ENCODE measurements at places on chromosomes 3 and 15. TPM values are rescaled to one million over a fixed set of nuclear protein-coding genes. Genes with fewer than 3 reads are reported as not detected.

GRCh38 chr15:38054488-38054887, 120.0 kb downstream of the TMCO5A start:
- no peak for DNase-seq

DNA sequence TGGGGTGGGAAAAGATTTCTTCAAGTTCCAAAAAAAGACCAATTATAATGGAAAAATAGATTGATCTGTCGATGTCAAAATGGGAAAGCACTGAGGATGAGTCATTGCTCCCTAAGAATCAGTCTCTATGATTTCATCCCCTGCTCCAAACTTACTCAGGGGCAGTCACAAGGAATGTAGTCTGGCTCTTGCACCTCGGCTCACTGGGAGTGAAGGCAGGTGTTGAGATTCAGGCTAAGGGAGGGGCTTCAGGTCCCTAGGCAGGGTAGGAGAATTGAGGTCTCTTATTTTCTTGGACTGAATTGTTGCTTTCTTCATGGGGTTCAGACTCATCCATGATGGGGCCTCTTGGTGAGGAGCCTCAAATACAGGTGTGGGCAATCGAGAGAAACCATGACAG, 14.2 kb downstream of the ESYT3 start:
- DNase-seq, result no peak

DNA sequence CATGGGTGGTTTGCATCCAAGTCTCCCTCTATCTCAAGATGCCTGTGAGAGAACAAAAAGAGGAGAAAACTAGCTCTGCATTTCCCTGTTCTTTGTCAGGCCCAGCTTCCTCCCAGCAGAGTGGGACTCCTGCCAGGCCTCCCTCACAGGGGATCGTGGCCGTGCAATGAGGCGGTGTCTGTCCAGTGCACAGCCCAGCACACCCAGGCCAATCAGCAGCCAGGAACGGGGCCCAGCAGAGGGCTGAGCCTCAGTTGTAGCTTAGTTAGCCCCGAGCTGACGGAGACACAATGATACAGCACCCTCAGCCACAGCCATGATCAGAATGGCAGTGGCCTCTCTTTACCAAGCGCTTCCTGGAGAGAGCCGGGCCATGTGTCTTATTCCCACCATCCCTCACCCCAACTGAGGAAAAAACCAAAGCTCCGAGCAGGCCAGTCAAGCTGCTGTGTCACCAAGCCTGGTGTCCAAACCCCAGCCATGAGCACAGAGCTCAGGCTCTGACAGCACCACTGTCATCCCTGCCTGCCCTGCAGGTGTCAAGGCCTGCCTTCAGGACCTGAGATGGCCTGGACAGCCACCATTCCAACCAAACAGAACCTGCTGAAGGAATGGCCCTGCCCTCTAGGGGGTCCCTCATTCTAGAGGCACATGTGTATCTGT, 71.1 kb downstream of the DNAJB8 start:
- peak; percentile 82 for DNase-seq

- no peak for DNase-seq
Observed at GRCh38 chr3:101722394-101723173, 1.8 kb upstream of the CEP97 start.

DNA sequence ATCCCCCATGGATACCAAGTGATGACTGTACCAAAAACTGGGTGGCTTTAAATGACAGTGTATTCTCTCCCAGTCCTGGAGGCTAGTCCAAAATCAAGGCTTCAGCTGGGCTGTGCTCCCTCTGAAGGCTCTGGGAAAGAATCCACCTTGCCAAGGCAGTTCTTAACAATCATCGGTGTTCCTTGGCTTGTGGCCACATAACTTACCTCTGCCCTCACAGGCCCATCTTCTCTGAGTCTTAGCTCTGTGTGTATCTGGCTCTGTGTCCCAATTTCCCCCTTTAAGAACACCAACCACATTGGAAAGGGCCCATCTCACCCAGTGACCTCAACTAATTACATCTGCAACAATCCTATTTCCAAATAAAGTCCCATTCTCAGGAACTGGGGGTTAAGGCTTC, 503.0 kb upstream of the PROK2 start:
- DNase-seq, result no peak

GRCh38 chr3:196220991-196221390, 4.7 kb downstream of the SLC51A start:
- no peak for DNase-seq

DNA sequence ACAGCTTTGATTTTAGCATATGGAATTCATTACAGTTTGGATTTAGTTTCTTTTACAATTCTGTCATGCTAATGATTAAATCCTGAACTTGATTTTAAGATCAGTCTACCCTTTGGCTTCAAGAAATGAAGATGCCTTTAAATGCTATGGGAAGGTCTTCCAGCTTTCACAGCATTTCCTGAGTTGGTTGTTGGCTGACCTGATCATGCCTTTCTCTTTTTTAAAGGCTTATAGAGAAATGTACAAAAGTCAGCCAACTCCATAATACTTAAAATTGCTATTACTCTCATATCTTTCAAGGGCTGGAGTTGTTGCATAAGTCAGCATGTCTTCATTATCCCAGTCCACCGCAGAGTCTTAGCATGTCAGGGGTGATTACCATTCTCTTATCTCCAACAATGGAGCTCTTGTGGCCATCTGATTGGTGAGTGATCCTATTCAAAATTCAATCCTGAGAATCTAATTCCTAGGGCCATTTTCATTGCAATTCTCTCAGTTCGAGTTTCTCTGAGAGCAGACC, 123.8 kb downstream of the GMNC start:
- DNase-seq, result no peak

GRCh38 chr15:99582508-99582960, 16.8 kb downstream of the MEF2A start:
- no peak for DNase-seq

DNA sequence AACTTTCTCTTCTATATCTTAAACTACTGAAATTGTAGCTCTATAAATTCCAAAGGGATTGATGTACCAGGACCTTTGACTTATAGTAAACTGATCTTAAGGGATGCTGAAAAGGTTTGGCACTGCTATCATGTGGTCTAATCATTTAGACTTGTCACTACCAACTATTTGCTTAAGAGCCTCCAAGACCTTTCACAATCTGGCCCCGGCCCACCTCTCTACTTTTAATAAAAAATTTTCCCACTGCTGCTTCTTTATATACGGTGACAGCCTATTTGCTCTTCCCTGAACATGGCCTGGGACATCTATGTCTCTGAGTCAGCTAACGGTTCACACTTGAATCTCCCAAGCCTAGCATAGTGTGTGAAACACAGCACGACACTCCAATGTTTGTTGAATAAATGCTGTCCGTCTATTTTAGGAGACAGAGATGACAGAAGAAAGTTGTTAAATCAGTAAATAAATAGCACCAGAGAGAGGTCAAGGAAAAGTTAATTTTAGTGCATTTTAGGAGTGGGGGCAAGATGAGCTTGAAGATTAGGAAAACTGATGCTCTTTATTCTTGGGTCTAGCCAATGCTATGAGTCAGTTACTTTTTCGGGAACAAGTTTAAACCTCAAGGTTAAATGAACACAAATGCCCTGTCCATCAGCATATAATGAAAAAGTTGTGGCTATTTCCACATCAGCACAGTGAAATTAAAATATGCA, 212.9 kb downstream of the TIGIT start:
- DNase-seq, result no peak

The AGTR1 gene
- total RNA-seq, result 5.3 TPM

DNA sequence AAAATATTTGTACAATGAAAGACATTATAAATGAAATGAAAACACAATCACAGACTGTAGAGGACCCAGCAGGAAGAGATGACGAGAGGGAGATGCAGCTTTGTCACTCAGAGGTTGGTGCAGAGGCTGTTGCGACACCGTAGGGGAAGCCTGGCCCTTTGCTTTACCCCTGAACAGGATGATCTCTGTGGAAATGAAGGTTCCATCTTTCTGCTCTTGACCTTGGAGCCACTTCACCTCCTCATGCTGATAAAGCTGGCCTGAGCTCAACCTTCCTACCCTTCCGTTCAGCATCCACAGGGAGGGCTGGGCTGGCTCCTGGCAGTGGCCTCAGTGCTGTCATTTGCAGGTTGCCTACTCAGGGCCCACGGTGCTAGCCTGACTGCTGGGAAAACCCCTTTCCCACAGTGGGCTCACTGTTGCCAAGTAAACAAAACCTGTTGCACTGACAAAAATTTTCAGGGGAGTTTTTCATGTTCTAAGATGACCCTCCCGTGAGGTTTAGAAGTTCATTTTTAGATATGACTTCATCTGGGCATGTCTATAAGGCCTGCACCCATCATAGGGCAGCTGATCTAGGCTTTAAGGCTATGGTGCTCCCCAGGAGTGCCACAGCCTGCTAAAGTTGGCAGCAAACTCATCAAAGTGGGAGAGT, 3.0 kb upstream of the CD80 start:
- no peak for DNase-seq

The THBS1 gene
- 551 TPM for total RNA-seq

DNA sequence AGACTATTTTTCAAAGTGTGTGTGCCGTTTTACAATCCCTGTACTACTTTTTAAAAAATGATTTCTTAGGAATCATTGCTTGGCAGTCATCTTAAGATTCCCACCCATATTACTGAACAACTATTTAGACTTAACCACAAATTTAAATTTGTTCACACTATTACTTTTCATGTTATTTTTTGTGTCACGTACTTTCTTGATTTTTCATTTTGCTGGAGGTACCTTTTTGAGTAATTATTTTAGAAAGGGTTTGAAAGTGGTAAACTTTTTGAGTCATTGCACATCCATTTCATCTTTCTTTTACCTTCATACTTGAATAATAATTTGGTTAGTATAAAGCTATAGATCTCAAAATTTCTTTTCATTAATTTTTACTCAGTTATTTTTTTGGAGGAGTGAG, 16.9 kb downstream of the CMTM8 start:
- no peak for DNase-seq

GRCh38 chr3:124512881-124513609, 217.2 kb upstream of the UMPS start:
- DNase-seq, result no peak

The BMF gene
- total RNA-seq, result 5.0 TPM

The KLHDC8B gene
- total RNA-seq, result 55.9 TPM

GRCh38 chr3:112681822-112682325, 40.9 kb upstream of the CCDC80 start:
- DNase-seq, result no peak

DNA sequence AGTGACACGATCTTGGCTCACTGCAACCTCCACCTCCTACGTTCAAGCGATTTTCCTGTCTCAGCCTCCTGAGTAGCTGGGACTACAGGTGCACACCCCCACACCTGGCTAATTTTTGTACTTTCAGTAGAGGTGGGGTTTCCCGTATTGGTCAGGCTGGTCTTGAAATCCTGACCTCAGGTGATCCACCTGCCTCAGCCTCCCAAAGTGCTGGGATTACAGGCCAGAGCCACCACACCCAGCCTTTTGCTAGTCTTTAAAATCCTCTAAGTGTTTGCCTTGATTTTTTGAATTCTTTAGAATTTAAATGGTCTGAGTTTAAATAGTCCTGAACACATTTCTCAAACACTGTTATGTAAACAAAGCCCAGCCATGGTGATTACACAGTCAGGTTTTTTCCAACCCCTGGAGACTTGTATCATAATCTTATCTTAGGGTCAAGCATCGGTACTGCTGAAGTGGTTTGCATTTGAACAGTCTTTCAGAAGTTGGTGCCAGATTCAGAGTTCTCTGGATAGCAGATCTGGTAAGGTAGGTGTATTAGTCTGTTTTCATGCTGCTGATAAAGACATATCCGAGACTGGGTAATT, 28.2 kb upstream of the PIAS1 start:
- no peak for DNase-seq

The GOLGA8M gene
- 2.9 TPM for total RNA-seq

DNA sequence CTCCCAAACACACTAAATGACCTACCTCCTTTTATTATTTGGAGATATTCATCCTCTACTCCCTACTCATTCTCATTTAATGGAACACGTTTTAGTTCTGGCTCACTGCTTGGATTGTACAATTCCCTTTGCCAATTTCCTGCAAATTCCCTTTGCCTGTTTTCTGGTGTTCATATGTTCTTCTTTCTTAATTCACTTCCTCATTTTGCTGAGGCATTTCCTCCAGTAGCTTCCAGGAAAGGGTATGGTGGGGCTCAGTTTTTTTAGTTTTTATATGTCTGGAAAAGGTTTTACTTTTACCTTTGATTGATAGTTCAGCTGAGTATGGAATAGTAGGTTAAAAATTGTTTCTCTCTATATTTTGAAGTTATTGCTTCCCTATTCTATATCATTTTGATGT, 143.6 kb upstream of the GOLIM4 start:
- no peak for DNase-seq

- DNase-seq, result no peak
Observed at GRCh38 chr3:191952186-191952585, 491.2 kb downstream of the PYDC2 start.

GRCh38 chr15:48929661-48930060, 34.1 kb downstream of the SHC4 start:
- DNase-seq, result no peak

DNA sequence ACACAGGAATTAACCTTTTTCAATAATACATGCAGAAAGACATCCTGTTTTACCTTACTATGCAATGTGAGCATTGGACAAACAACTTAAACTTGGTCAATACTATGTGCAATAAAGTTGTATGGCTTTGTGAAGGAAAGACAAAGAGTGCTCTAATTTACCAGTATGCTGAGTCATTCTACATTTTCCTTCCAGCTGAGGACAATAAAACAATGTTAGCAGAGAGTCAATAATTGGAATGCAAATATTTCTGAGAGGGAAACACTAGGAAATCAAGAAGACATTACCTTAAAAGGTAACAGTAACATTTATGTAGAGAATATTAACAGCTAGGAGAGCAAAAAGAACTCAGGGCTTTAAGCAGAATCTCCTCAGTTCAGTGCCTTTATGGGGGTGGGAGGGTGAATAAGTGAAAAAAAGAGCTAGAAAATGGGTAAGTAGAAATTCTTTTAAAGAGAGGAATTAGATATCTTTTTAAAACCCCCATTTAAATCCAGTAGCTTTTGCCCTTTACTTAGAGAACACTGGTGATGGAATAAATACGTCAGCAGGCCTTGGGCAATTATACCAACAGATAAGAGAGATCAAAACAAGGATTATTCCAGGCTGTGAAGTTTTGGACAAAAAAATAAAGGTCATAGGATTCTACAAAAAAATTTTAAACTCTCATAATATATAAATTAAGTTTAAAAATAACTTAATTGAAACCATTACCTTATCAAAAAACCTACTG, 11.6 kb upstream of the HGD start:
- DNase-seq, result no peak

DNA sequence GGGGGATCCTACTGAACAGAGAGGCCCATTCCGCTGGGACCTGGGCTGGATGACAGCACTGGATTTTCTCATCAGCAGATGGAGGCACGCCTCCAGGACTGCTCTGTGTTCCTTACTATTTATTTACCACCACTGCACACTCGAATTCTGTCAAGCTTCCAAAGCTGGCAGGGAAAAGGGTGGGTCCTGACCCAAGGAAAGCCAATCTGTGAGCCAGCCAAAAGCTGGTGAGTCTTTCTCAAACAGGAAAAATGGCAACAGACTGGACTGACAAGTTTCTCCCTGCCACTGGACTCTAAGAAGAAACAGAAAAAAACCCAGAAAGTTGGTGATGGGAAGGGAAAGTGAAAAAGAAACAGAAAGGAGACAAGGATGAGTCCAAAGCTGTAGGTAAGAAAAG, 37.8 kb downstream of the CD47 start:
- DNase-seq, result no peak

- no peak for DNase-seq
Observed at GRCh38 chr15:74903676-74904075, 3.0 kb downstream of the FAM219B start.

The FEZF2 gene
- not detected for total RNA-seq

The CCDC9B gene
- 83.8 TPM for total RNA-seq

- no peak for DNase-seq
Observed at GRCh38 chr3:67791620-67792019, 137.2 kb upstream of the SUCLG2 start.

GRCh38 chr3:159775372-159775961, 213.2 kb upstream of the IL12A start:
- DNase-seq, result peak; percentile 52

- no peak for DNase-seq
Observed at GRCh38 chr15:60464836-60465630, 13.9 kb downstream of the ICE2 start.

All from left cardiac atrium (tissue), 4 donors.